ENCODE measurements at places on chromosomes 7 and 10.

- DNase-seq, result no peak
Measured at GRCh38 chr10:113872139-113873030, 17.9 kb downstream of the NHLRC2 start.

DNA sequence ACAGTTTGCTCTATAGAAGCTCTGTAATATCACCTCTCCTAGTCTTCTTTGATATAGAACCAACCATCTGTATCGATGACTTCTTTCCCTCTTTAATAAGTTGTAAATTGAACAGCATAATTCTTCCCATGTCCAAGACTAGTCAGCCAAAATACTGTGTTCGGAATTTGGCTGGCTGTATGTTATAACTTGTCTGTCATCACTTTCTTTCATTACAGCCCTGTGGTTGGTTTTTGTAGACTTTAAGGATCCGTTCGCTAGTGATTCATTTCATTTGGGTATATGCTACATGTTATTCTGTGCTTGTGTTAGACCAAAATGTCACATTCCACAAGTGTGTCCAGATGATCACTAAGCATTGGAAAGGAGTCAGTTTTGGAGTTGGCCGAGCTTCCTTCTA is 155.4 kb upstream of the ITGB1 start:
- DNase-seq, result no peak

- DNase-seq, result no peak
Measured at GRCh38 chr7:35866186-35866585, 65.3 kb downstream of the SEPTIN7 start.

DNA sequence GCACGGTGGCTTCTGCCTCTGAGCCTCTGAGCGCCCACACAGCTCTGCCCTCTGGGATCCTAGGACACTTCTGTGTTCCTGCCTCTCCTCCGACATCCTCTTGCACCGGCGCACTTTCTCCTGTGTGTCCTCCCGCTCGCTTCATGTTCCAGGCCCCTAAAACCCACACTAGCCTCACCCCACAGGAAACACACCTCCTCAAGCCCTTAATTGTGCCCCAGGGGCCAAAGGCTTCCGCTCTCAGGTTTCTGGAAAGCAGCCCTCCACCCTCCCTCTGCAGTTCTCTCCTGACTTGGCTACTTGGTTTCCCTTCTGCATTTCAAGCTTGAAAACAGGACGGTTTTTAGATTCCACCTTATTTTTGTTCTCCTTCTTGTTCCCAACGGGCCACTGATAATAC is 7.3 kb downstream of the GFRA1 start:
- DNase-seq, result no peak

- no peak for DNase-seq
Measured at GRCh38 chr7:151840088-151840910, 36.6 kb downstream of the PRKAG2 start.

Data from neural progenitor cell (in vitro differentiated cells).